ENCODE measurements at places on chromosomes 12 and 14.
A peak's percentile ranks its signal among the peaks of the same experiment; 100 is the strongest.

- peak; percentile 7 for DNase-seq
These were observed 316.4 kb downstream of the ZFP36L1 start for GRCh38 chr14:68476212-68477109.

DNA sequence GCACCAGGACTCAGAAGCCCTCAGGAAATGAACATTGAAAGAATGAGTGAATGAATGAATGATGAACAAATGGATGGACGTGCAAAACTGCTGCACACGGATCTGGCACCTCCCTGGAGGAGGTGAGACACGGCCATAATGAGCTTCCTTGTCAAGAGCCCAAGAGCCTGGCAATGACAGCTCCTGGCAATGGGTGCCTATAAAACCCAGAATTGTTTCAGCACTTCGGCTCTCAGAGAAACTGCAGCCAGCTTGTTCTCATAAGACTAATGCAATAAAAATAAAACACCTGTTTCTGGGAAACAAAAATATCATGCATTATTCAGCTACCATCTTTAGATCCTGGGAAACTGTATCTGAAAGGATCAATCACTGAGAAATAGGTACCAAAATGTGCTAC, 200.5 kb upstream of the SFSWAP start:
- DNase-seq: no peak

DNA sequence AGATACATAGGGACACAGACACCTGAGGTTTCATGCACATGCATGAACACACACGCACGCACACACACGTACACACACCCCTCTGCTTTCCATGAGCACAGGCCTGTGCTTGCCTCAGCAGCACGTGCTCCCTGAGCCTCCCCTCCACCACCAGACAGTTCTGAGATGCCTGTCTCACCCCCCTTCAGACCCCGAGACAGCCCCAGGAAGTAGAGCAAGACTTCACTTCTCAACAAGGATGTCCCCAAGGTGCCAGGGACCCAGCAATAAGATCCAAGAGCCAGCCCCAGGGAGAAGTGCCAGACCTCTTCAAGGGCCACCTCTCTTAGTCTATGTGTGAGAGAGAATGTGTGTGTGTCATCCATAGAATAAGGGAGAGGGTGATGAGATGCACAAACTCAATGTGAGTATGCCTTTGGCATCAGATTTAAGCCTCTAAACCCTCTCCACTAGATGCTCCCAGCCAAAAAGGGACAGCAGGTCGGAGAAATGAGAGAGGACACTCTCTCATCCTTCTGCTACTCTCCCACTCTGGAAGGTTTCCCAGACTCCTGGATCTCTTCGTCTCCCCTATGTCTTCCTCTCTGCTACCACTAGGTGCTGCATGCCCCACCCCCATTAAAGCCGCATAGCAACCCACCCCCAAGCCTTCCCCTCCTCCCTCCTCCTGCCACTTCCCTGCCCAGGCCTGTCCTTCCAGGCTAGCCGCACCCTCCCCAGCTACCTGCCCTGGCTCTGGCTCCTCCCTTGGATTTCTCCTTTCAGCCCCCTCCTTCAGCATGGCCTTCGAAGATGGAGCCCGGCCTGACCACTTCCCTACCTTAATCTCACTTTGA, 7.7 kb downstream of the RARG start:
- no peak for DNase-seq

DNA sequence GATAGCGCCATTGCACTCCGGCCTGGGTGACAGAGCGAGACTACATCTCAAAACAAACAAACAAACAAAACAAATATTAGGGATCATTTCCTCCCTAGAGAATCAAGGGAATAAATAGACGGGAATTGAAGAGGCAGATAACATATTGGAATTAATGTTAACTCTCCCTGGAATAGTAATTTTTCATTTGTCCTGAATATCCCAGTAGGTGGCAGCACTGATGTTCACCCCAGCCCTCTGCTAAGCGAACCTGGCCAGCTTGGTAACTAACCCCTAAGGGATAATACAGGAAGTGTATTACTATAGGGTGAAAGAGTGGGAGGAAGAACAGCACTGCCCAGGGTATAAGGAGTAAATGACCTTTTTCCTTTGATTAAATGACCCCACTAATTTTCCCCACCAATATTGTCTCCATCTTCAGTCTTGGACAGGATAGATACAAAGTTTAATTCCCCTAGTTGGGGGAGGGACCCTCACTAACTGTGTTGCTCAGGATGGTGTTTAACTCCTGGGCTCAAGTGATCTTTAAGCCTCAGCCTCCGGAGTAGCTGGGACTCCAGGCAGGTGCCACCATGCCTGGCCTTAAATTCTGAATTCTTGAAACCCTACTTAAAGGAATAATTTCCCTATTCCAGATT, 40.5 kb downstream of the SLC2A14 start:
- peak; percentile 58 for DNase-seq

DNA sequence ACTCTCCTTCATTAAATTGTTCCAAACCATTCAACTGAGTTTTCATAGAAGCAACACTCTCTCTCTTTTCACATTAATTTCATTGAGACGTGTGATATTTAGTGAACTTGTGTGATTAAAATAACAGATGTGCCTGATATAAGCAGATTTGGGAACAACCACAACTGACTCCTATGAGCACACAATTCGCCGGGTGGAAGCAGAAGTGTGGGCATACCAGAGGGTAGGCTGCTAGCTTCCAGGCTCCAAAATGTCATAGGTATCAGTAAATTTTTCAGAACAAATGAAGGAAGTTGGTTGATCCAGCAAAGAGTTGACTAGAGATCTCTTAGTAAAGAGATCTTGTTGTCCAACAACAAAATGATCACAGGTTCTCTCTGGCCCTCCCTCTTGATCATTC, 429.7 kb downstream of the DPF3 start:
- no peak for DNase-seq

GRCh38 chr12:105420659-105421240, 90.3 kb downstream of the C12orf75 start:
- DNase-seq: peak; percentile 64

DNA sequence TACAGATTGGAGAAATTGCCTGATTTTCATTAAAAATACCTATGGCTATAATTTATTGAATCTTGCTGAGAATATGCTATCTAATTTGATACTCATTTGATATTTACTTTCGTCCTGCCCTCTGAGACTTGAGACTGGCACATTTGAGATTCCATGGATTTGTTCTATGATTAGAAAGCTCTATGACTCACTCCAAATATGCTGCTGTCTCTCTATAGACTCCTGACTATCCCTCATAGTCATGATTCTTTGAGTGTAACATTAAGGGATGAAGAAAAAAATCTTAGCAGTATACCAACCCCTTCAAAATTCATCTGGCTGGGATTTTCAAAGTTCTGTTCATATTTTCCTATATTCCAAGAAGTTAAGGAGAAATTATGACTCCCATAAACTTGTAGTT, 191.9 kb downstream of the LRIG3 start:
- no peak for DNase-seq

DNA sequence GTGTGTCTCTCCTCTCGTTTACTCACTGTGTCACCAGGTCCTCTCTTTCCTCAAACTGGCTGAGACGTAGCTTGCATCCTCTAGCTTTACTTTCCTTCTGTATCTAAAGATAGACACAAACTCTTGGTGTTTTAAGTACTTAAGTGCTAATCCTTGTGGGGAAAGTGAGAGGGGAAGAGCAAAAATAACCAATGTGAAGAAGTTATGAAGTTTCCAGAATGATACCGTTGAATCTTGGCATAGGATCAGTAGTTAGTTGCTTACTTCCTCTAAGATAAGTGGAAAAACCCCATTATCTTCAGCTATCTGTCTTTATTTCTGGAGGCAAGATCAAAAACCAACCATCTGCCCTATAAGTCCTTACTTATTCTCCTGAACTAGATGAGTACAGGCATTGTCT, 10.6 kb downstream of the FAR2 start:
- DNase-seq: no peak

DNA sequence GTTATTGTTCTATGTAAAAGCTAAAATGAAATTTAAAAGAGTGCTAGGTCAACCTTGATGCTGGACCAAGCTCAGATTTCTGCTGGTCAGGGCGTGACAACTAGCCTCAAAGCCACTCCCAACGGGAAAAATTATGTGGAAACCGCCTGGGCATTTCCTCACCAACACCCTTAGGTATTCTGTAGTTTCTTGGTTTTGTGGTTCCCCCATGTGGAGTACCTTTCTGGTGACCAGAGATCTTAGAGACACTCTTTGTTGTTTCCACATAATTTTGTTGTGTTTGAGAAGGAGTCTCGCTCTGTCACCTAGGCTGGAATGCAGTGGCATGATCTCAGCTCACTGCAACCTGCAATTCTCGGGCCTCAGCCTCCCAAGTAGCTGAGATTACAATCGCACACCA, 119.9 kb downstream of the DENND5B start:
- DNase-seq: no peak

GRCh38 chr12:100675432-100675831, 101.9 kb downstream of the GAS2L3 start:
- DNase-seq: no peak

- DNase-seq: no peak
These were observed 89.6 kb downstream of the TTC7B start for GRCh38 chr14:90726656-90727055.

GRCh38 chr12:51311389-51311788, 12.6 kb downstream of the BIN2 start:
- DNase-seq: no peak

- no peak for DNase-seq
These were observed 38.2 kb upstream of the TMEM263 start for GRCh38 chr12:106917503-106917902.

GRCh38 chr12:50119387-50119786, 7.4 kb downstream of the COX14 start:
- DNase-seq: no peak

DNA sequence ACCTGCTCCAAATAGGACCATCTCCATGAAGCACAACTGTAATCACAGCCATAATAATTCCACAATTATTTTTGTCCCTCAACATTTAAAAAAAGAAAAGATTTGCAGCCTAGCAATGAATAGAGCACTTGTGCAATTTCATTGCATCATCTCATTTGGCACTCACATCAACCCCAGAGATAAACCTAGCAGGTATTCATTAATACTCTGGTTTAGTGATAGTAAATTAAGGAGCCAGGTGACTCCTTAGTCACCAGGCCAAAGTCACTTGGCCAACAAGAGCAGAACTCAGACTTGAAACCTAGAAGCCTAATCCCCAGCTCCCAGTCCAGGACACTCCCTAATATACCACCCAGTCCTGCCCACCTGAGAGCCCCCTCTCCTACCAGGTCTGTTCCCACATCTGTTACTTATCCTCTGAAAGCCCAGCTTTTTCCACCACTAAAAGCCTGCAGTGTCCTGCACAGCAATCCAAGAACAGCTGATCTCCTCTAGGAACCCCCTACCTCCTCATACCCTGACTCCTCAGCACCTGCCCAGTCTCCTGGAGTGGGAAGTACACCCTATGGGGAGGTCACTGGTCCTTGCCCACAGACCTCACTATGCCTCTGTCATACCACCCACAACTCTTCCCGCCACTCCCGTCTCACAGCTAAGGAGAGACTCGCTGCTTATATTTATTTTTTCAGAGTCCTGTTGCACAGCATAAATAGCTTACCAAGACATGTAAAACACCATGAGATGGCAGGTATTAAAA, 22.1 kb downstream of the OR10P1 start:
- DNase-seq: no peak

DNA sequence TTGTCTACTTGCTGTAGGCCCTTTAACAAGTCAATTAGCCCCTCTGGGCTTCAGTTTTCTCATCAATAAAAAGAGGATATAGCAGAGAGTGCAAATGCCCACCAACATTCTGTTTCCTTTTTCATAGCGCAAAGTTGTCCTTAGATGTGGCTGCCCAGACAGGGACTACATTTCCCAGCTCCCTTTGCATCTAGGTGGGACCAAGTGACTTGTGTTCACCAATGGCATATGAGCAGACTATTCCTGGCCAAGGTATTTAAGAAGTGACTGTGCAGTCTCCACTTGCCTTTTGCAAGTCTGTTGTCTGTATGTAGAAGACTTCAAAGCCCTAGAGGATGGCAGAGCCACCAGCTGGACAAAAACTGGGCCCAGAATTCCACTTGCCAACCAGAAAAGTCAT, 59.7 kb downstream of the DAO start:
- peak; percentile 46 for DNase-seq

DNA sequence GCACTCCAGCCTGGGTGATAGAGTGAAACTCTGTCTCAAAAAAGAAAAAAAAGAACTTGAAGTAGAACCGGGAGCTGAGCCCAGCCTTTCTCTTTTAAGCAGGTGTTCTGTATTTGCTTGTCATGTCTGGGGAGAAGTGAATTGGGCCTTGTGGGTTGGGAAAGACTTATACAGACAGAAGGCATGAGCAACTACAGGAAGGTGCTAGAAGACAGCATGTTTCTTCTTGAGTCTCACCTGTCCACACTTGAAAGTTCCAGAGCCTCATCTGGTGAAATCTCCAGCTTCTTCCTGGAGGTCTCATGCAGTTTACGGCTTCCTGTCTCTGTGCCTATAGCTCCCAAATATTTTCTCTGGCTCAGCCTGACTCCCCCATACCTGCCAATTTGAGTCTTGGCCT, 2.5 kb downstream of the PGAM5 start:
- DNase-seq: no peak

GRCh38 chr14:23056956-23057756, at the start of gene CDH24:
Gene CDH24 (minus strand): TSS chr14:23057520. CDS start chr14:23055733, 1,787 bp downstream.
- DNase-seq: peak; percentile 75

- DNase-seq: no peak
These were observed 137.9 kb downstream of the AEBP2 start for GRCh38 chr12:19577281-19577530.

DNA sequence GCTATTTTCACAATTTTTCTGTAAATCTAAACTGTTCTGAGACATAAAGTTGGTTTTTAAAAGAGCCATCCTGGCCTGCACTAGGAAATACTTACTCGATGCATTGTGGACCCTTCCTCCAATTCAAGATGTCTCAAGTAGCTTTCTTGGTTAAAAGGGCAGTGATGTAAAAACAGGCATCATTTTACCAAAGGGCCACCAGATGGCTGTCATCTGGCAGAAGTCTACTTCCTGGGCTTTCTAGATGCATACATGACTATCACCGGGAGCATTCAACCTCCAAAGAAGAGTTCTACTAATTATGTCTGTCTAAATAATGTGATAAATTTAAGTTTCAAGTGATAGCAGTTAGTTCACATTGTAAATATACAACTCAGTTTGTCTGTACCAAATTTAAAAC, 96.8 kb upstream of the FRMD6 start:
- peak; percentile 2 for DNase-seq

DNA sequence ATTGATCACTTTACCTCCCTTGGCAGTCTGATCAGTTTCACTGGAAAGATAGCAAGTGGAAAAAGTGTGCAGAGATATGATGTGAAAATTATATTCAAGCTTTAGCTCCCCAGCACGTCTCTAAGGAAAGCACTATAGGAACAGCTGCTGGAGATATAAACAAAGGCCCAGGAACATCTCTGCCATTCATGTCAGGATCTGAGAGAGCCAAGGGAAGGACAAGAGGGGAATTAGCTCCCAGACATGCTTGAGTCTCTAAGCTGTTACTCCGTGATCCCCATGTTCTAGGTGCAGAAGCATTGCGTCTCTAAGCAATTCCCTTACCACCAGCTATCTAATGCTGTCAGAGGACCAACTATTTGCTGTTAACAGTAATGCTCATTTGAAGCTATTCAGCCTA, 700.2 kb downstream of the DIO2 start:
- DNase-seq: no peak
